NCI-H1092 (cell line): ENCODE measurements at places on chromosomes 5 and 9.

DNA sequence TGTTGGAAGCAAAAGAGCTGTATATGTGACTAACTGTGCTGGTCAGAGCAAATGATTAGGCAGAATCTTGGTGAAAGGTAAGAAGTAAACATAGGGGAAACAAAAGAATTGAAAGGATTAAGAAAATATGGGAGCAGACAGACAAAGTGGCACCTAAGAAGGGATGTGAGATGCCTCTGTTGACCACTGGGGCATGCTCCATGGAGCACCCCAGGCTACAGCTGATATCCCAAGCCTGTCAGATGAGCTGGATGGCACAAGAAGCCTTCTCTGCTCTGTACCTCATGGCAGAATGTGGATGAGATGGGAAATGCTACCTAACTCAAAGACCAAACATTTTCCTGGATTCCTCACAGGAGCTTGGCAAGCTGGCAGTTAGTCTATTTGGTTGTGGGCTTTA lies 89.3 kb upstream of the SLIT3 start:
- DNase-seq: no peak

DNA sequence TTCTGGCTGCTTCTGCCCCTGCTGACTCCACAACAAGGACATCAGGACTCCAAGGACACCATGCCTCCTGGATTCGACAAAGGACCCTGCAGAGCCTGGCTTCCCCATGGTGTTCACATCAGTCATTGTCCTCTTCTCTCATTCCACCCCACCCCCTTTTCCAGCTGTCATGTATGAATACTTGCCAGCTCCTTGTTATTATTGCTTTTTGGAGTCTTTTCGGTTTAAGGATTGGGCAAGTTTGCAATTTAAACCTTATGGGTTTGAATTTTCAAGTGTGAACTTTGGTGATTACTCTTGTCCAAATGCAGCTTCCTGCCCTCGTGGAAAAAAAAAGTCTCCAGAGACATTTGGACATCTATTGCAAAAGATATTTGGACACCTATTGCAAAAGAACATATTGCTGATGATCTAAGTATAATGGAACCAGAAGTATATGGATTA lies 14.2 kb upstream of the LVRN start:
- DNase-seq: no peak

DNA sequence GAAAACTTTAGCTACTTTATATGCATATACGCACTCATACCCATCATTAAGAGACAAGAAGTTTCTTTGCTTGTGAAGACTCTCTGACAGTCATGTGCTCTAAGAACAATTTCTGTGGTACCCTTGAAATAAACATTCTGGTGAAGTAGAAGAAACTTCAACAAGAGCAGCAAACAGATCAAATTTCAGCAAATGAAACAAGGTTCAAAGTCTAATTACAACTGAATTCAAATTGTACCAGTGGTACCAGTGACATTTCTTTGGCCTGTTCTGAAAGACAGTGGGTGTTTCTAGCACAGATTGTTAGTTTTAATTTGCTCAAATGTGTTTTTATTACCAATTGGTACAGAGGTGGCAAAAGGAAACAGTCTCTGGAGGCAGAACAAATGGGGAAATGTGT lies 391.0 kb downstream of the CHSY3 start:
- DNase-seq: no peak

DNA sequence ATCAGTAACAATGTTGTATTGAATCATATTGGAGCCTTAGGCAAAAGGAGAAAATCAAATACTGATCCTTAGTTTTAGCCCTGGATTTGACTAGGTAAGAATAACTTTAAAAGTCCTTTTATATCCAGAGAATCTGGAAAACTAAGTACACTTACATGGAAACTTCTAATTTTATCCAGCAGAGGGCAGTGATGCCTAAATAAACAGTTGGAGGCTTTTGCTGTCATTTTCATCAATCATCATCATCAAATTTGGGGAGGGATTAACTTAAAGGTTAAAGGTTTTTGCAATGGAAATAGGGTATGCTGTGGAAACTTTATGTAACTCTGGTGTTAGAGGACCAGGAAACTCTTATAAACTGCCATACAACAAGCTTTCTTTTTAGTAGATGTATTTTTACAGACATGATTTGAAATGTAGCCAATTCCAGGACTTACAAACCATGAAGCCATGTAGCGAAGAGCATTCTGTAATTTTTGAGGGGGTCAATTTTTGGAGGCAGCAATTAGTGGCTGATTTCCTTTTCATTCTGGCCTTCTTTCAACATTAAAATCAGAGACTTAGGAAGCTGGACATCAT lies 112.7 kb downstream of the OSTF1 start:
- peak; percentile 21 for DNase-seq

- DNase-seq: no peak
Observed at GRCh38 chr9:96559339-96559943, 60.2 kb downstream of the CDC14B start.

- DNase-seq: no peak
Observed at GRCh38 chr5:42351956-42352355, 71.3 kb upstream of the GHR start.

DNA sequence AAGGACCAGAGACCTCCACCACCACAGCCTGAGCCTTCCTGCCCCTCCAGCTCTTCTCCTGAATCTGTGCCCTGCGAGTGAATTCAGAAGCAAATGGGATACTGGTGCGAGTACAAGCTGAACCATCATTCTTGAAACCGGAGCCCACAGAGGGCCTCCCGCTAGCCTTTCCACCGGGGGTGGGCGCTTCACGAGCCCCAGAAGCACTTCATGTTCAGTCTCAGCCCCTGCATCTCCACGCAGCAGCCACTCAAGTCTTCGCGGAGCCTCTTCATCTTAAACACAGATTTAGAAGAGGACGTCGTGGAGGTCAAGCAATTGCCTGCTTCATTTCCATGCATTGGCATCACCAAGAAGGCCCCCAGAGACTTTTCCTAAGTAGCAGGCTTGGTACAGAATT lies 26.0 kb upstream of the OLFM1 start:
- no peak for DNase-seq

- DNase-seq: no peak
Observed at GRCh38 chr5:133081703-133082102, 29.9 kb downstream of the HSPA4 start.

- no peak for DNase-seq
Observed at GRCh38 chr5:132668706-132669454, 4.9 kb upstream of the IL4 start.

- no peak for DNase-seq
Observed at GRCh38 chr9:4618700-4619099, 43.4 kb upstream of the PLPP6 start.

GRCh38 chr9:123033352-123033751 lies at the start of gene GPR21:
Gene GPR21, plus strand, starts transcription at chr9:123033667. Its CDS starts 900 bp downstream, at chr9:123034567.
- DNase-seq: no peak

- DNase-seq: peak; percentile 75
Observed at GRCh38 chr5:59328709-59329296, 564.7 kb downstream of the PDE4D start.

- DNase-seq: no peak
Observed at GRCh38 chr5:141478321-141478945, 2.7 kb downstream of the PCDHGC3 start.

DNA sequence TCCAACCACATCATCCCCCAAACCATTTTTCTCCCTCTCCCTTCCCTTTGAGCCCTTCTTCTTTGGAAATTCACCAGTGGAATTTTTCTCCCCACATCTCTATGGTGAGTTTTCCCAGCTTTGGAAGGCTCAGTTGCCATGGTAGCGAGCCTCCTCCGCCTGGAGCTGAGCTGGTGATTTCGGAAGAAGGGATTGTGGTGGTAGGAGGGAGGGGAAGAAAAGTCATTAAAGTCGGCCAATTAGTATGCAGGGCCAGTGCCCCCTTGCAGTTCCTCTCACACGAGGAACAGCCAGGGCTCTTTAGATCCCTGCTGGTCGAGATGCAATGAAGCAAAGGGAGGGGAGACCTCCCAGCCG lies 322.0 kb downstream of the NTRK2 start:
- DNase-seq: no peak

- DNase-seq: no peak
Observed at GRCh38 chr9:87063246-87063645, 115.9 kb upstream of the GAS1 start.

DNA sequence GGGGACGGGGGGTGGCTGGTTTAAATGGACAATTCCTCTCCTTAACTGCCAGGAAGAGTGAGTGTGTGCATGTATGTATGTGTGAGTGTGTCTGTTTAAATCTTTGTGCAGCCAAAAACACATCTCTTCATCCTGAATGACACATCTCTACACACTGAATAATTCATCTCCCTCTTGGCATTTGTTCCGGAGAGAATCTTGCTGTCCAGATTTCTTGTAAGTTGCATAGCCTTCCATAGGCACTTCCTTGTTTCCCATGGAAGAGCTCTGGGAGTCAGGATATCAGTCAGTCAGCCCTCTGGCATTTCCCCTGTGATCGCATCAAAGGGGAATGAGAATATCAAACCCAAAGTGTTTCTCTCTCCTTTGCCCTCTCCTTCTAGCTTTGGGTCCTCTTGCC lies 74.7 kb downstream of the WWC1 start:
- DNase-seq: no peak

- no peak for DNase-seq
Observed at GRCh38 chr5:17154211-17154996, 63.0 kb upstream of the BASP1 start.

DNA sequence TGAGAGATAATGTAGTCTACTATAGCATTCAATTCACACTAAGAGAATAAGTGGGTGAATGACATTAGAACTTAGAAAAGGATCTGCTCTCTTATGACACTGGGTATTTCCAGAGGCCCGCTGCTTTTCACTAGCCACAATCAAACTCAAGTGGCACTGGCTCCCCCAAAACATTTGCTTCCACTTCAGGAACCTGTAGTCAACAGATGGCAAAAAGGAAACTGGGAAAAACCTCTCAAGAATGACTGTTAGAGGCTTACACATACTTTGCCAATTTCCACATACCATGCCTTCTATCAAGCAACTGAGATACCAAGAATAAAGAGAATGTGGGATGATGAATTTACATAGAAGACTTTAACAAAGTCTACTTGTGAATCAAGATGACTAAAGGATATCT lies 11.2 kb downstream of the POC5 start:
- DNase-seq: no peak

GRCh38 chr5:171721464-171721863 lies 64.2 kb upstream of the SMIM23 start:
- DNase-seq: no peak

DNA sequence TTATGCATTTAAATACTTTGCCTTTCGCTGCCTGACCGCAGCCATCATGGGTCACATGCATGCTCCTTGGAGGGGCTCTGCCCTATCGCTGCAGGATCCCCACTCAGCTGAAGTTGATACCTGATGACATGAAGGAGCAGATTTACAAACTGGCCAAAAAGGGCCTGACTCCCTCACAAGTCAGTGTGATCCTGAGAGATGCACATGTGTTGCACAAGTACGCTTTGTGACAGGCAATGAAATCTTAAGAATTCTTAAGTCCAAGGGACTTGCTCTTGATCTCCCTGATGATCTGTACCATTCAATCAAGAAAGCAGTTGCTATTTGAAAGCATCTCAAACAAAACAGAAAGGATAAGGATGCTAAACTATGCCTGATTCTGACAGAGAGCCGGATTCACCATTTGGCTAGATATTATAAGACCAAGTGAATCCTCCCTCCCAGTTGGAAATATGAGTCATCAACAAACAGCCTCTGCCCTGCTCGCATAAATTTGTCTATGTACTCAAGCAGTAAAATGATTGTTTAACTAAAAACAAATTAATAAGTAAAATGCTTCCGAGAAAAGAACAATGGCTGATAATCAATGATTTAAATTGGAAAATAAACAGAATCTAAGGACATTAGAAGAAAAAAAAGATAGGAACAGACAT lies 41.6 kb upstream of the PPP2CA start:
- no peak for DNase-seq

GRCh38 chr5:178460598-178460997 lies 129.6 kb downstream of the COL23A1 start:
- no peak for DNase-seq

- DNase-seq: peak; percentile 18
Observed at GRCh38 chr9:77170991-77171699, 6.2 kb upstream of the VPS13A start.

- peak; percentile 8 for DNase-seq
Observed at GRCh38 chr9:79572608-79573411, 1.0 kb downstream of the TLE4 start.

GRCh38 chr5:75509956-75510355 lies 1.5 kb downstream of the CERT1 start:
- DNase-seq: no peak

DNA sequence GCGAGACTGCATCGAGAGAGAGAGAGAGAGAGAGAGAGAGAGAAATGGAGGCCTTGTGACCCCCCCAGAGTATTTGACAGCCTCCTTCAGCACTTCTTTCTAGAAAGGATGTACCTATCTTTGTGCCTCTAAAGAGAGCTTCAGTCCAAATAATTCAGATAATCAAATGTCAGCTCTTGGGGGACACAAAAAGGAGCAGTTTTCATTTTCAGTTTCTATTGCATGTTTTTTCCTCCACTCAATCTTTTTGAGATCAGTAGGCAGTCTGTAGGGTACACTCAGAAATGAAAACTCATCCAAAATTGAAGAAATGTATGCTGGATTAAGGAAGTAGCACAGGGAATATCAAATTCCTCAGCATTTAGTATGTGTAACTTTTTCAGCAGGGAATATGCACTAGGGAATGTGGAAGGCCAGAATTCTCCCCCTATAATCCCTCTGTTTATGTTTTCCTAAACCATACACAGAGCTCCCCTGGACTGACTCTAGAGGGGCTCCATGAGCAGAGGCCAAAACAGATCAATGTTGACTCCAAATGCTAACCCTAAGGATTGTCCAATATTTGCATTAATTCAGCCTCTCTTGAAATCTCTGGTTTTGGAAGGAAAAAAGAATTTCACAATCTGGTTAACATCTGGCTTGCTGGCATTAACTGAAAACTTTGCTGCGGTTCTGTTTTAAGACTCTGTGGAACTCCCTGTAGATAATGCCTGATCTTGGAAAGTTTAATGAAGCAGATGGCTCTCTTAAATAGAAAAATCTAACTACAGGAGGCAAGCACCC lies 250.1 kb downstream of the CEMIP2 start:
- DNase-seq: no peak

DNA sequence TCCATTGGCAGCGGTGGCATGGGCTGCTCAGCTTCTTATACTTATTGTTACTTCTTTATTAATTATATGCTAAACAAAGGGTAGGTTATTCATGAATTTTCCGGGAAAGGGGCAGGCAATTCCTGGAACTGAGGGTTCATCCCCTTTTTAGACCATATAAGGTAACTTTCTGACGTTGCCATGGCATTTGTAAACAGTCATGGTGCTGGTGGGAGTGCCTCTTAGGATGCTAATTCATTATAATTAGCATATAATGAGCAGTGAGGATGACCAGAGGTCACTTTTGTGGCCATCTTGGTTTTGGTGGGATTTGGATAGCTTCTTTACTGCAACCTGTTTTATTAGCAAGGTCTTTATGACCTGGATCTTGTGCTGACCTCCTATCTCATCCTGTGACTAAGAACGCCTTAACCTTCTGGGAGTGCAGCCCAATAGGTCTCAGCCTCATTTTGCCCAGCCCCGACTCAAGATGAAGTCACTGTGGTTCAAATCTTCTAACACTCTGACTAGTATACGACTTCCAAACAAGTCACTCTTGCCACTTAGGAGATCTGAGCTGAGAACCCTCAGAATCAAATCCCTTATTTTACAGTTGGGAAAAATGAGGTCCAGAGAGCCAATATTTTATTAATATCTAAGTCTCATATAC lies 237.5 kb downstream of the TRIM32 start:
- no peak for DNase-seq
